ENCODE measurements at places on chromosomes 6 and 20.

DNA sequence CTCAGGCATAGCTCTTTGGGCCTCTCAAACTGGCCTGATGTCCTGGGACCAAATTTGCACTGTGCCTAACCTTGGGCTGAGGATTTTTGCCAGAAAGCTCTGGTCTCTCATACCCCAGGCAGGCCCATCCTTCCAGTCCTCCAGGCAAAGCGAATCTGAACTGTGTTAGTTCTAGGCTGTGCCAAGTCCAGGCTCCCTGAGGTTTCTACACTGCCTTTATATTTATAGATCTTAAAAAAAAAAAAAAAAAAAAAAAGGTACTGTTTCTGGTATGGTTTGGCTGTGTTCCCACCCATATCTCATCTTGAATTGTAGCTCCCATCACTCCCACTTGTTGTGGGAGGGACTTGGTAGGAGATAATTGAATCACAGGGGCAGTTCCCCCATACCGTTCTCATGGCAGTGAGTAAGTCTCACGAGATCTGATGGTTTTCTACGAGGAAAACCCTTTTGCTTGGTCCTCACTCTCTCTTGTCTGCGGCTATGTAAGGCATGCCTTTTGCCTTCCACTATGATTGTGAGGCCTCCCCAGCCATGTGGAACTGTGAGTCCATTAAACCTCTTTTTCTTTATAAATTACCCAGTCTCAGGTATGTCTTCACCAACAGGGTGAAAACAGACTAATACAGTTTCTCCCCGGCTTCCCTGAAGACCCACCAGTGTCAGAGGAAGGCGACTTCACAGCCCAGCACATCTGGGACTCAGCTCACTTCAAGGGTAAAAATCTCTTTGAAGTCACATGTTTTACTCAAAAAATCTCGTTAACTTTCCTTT lies 39.0 kb upstream of the TBXT start:
- no peak for DNase-seq

DNA sequence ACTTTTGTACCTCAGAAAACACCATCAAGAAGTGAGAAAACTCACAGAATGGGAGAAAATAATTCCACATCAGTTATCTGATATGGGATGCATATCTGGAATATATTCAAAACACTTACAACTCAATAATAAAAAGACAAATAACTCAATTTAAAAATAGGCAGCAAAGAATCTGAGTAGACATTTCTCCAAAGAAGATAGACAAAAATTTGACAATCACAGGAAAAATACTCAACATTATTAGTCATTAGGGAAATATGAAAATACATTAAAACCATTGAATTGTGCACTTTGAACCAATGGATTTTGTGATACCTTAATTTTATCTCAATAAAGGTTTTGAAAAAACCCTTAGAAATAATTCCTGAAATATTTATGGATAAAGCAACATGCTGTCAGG lies 36.9 kb upstream of the STMND1 start:
- no peak for DNase-seq

- DNase-seq: no peak
These were observed 69.5 kb upstream of the SAMD5 start for GRCh38 chr6:147438758-147439528.

- no peak for DNase-seq
These were observed 210.2 kb downstream of the MMUT start for GRCh38 chr6:49252901-49253300.

DNA sequence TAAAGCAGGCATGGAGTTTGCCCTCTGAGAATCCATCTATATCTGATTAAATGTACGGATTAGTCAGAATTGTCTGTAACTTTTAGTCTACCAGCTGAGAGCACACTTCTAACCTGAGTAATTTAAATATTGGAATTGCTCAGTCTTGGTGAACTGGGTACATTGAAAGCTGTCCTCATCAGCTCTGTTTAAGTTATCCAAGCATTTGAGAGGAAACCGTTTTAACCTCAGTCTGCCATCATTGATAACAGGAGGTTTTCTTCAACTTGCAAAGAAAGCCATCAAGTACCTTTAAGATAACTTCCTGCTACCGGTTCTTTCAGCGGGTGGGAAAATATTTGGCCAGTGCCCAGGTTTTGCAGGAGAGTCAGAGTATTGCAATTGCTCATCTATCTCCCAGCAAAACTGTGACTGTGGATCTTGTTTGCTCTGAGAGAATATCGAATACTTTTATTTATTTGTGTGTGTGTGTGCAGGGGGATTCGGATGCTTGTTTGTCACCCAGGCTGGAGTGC lies 31.1 kb upstream of the F13A1 start:
- no peak for DNase-seq

Measured in AG09309 (cell line).